ENCODE measurements at places on chromosomes 13 and 19. TPM values are rescaled to one million over a fixed set of nuclear protein-coding genes. Genes with fewer than 3 reads are reported as not detected.

C19orf38 gene
- total RNA-seq = 1.5 TPM

ANGPTL4 gene
- 19.9 TPM for total RNA-seq

DNA sequence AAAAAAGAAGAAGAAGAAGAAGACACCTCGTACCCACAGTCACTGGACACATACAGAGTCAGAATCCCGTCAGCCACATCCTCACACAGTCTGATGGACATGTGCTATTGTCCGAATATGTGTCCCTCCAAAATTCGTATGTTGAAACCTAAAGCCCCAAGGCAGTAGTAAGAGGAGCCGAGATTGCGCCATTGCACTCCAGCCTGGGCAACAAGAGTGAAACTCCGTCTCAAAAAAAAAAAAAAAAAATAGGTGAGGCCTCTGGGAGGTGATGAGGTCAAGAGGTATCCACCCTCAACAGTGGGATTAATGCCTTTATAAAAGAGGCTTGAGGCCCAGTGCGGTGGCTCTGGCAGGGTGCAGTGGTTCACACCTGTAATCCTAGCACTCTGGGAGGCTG is 2.6 kb upstream of the DENND1C start:
- no peak overlapping the region for H3K4me3 ChIP-seq
- no peaks in the 10 kb centered on the region for H3K36me3 ChIP-seq
- no peaks in the 10 kb centered on the region for H3K27me3 ChIP-seq
- H3K4me1 ChIP-seq = no peaks in the 10 kb centered on the region
- DNase-seq = no peak

- H3K27ac ChIP-seq = no peak overlapping the region
- H3K4me1 ChIP-seq = no peaks in the 10 kb centered on the region
- H3K36me3 ChIP-seq = no peaks in the 10 kb centered on the region
- no peak for DNase-seq
- no peaks in the 10 kb centered on the region for H3K27me3 ChIP-seq
Measured at GRCh38 chr13:35228536-35228935, 248.0 kb downstream of the MAB21L1 start.

GRCh38 chr13:40776681-40777165 is 5.7 kb upstream of the MRPS31 start:
- H3K27me3 ChIP-seq = no peaks in the 10 kb centered on the region
- no peak for DNase-seq
- H3K36me3 ChIP-seq = no peaks in the 10 kb centered on the region

Measured in thyroid gland (tissue), 4 donors.